ENCODE measurements at places on chromosomes 2 and 18.

- DNase-seq = no peak
Measured at GRCh38 chr2:128770143-128771085, 451.7 kb upstream of the HS6ST1 start.

GRCh38 chr2:171159372-171160118 lies 1.1 kb downstream of the TLK1 start:
- peak; percentile 85 for DNase-seq

- peak; percentile 55 for DNase-seq
Measured at GRCh38 chr2:127386246-127386645, 1.5 kb downstream of the MAP3K2 start.

DNA sequence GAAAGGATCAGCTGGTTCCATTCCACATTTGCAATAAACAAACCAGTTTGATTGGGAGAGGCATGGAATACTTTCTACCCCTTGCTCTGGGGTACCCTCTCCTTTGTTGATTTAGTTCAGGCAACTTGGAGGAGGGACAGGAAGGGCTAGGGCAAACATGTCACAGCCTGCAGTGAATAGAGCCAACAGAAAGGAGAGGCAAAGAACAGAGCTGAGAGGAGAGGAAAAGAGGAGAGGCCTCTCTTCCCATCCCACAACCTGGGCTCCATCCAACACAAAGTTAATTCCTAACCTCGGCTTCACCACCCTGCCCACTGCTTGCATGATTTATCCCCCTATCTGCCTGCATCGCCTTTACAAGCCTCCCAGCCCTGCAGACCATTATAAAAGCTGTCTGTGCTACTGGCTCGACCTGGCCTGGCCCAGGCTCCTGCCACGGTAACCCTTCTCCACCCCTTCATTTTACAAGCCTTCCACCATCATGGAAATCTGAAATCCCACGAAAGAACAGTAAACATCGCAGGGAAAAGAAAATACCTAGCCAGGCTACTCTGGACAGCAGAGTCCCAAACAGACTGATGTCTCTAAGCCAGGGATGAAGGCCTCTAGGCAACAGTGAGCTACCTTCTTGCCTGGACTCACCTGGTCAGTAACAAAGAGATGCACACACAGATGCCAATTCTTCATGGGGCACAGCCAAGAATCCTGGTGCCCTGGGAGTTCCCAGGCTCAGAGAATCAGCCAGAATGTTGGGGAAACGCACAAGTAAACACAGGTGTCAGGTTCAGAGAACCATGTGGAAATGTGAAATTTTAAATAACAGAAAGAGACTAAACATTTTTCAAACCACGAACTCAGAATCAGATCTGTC lies 43.6 kb downstream of the NHEJ1 start:
- no peak for DNase-seq

DNA sequence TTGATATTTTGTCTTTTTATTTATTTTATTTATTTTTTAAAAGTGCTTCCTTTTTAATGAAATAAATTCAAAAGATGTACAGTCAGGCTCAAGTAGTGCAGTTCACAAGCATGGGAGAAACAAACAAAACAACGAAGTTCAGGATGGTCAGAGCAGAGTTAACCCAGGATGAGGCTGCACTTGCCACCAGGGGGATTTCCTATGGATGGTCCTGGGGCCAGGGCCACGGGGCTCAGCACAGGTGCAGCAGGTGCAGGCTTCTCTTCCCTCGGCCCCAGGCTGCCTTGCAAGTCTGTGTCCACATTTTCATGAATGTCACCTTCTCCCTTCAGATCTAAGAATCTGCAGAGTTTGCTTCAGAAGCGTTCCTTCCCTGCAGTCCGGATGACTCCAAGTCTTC lies 76.5 kb downstream of the CDCA7 start:
- DNase-seq = no peak

GRCh38 chr2:237306083-237306786 lies 107.7 kb downstream of the COL6A3 start:
- DNase-seq = no peak

DNA sequence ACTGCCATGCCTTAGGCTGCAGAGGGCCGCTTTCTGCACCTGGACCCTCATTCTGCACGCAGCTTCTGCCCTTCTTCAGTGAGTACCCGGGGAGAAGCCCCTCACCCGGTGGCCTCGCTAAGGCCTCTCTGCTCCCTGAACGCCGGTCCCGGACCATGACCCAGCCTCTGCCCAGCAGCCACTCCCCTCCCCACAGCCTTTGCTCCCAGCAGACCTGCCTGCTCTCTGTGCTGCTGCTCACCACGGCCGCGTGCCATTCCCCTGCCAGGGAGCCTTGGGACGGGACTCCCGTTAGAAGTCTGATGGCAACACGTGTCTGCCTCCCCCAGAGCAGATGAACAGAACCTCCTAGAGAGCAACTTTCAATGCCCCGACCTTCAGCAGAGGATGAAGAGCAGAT lies 282.8 kb downstream of the NDUFA10 start:
- no peak for DNase-seq

- DNase-seq = no peak
Measured at GRCh38 chr2:240131296-240131695, 4.8 kb downstream of the COPS9 start.

DNA sequence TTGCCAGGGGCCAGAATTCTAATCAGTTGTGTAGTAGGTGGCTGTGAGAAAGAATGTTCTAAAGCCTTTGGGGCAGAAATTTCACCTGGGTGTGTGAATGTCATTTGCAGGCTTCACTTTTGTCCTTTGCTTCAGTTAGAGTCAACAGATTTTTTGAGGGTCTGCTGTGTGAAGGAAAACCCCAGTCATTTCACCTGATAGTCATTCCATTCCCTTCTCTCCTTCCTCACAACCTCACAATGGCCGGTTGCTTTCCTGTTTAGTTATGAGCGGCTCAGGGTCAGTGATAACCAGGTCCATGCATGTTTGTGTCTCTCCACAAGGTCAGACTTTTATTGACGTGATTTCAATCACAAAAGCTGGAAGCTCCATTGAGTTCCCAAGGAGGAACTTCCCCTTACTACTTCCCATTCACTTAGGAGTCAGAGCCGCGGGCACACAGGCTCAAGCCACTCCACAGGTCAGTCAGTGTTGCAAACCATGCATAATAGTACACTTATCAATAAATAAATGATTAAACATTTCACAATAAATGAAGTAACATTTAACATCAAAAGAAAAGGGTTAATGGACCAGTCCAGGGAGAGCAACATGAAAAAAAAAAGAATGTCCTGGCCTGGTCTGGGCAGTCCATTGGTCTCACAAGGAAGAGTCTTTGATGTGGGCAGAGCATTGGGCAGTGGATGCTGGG lies 74.3 kb downstream of the NPAS2 start:
- no peak for DNase-seq

DNA sequence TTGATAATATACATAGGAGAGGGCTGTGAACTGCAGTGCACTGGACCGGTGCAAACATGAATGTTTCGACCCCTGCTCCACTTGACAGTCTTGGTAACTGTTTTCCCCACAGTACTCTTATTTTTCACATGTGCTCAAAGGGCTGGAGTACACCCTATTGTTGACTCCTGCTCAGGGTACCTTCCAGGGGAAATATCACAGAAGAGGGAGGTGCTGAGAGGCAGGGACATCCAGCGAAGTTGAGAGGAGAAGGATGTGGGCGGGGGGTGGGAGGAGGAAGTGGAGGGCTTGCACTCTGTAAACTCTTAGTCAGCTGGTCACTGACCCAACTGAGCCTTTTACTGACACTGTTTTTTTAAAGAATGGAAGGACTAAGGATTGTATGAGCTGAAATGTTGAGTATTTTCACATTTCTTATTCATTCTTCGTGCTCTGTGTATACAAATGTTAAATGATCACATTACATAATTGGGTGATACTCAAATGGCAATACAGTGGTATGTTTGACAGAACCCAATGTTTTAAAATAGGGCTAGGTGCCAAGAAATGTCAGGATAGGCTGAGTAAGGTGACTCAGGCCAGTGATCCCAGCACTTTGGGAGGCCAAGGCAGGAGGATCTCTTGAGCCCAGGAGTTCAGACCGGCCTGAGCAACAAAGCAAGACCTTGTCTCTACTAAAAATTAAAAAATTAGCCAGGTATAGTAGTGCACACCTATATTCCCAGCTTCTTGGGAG lies 10.0 kb downstream of the INPP4A start:
- peak; percentile 30 for DNase-seq

GRCh38 chr2:60945341-60945740 lies 64.0 kb downstream of the REL start:
- DNase-seq = no peak

GRCh38 chr18:13885009-13885408 lies 30.3 kb downstream of the MC2R start:
- no peak for DNase-seq

- no peak for DNase-seq
Measured at GRCh38 chr18:52544086-52544485, 204.1 kb downstream of the DCC start.

DNA sequence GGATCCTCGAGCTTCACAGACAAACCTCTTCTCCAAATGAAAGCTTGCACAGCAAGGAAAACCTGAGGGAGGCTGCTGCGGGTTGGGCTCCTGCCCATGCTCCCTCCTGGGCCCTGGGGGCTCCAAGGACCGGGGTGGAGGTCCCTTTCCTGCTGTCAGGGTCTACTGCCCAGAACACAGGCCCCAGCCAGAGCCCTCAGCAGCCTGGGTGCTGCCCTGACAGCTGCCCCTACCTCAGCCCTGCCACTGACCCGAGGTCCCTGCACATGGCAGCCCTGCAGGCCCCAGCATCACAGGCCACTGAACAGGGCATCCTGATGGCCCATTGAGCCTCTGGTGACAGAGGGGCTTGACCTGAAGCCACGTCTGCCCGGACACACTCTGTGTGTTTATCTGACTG lies 41.0 kb downstream of the CROCC2 start:
- no peak for DNase-seq

DNA sequence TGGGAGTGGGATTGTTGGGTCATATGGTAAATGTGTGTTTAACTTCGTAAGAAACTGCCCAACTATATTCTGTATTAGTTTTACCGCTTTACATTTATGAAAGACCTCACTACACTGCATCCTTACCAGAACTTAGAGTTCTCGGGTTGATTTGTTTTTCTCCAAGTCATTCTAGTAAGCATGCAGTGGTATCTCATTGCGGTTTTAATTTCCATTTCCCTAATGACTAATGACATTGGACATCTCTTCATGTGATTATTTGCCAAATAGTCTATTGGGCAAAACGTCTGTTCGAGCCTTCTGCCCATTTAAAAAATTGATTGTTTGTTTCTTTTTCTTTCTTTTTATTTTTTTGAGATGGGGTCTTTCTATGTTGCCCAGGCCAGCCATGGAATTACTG lies 6.8 kb downstream of the FBLN7 start:
- peak; percentile 75 for DNase-seq

DNA sequence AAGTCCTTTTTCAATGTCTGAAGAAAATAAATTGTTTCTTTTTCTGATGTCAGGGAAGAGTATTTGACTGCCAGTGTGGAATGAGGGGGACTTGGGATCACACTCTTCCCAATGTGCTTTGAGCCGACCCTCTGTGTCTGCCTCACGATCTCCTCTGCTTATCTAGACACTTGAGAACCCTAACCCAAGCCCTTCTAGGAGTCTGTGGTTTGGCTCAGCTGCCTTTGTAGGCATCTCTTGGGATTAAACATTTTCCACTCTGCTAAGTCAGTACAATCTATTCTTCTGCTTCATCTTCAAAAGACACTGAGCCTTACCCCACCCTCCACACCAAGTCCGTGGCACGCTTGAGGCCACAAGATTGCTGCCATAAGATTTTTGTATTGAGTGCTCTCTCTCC lies 19.4 kb downstream of the FAM110C start:
- no peak for DNase-seq

DNA sequence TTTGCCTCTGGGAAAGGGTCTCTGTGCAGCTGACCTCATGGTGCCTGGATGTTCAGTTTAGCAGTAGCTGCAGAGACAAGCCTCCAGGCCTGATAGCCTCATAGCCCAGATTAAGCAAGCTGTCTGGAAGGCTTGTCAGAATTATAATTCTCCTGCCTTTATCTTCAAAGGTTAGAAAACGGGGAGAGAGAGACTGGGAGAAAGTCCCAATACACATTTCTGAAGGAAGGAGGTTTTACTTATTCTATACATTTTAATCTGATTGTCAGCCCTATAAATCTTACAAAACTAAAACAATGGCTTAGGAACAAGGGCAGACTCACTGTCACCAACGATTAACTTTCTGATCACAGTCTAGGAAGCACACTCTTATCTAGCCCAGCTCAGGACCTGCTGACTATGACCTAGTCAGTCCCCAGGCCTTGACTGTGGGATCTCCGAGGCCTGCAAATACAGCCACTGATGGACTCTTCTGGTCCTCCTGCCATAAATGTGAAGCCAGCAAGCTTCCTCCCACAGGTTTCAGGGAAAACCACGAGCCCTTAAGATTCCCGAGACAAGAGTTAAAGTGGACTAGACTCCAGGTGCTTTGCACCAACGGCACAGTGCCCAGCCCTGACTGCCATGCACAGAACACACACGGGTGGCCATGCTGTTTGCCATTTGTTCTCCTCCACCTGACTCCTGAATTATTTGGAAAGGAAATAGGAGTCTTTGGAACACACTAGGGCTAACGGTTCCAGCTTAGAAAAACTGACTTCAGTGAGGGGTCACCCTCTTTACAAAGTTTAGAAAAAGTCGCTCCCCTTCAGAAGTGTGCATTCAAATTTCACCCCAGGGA lies 111.4 kb upstream of the SMAD7 start:
- no peak for DNase-seq

GRCh38 chr2:85719609-85720240 lies 25.6 kb downstream of the GNLY start:
- DNase-seq = no peak

DNA sequence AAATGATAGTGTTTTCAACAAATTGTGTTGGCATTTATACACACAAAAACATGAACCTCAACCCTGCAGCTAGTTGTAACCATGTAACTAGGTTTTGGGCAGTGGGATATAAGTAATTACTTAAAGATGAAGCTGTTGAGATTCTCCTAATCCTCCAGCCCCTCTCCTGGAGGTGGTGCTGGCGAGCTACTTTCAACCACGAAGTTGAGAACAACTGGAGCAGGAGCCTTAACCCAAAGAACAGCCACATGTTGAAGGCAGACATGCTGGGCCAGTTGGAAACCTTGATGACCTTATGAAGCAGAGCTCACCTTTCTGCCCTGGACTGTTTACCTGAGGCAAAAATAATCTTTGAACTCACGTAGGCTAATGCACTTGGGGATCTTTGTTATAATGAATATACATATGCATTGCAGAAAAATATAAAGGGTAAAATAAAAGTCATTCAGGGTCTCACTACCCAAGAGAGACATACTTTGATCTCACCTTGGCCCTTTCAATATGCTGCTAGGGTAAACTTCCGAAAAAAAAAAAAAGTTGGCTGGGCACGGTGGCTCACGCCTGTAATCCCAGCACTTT lies 89.6 kb upstream of the NPAS2 start:
- DNase-seq = peak; percentile 85

GRCh38 chr2:208618220-208618619 lies 211.6 kb downstream of the PTH2R start:
- no peak for DNase-seq

GRCh38 chr2:219084791-219085190 lies 24.1 kb upstream of the IHH start:
- DNase-seq = no peak

GRCh38 chr2:104504331-104505073 lies 349.4 kb upstream of the POU3F3 start:
- DNase-seq = no peak
